ENCODE measurements at places on chromosomes 11 and 22. TPM values are rescaled to one million over a fixed set of nuclear protein-coding genes. Genes with fewer than 3 reads are reported as not detected.
A peak's percentile ranks its signal among the peaks of the same experiment; 100 is the strongest.

The OR8G5 gene
- not detected for polyA plus RNA-seq

The C22orf31 gene
- polyA plus RNA-seq: 0.65 TPM

The AASDHPPT gene
- polyA plus RNA-seq: 65.0 TPM

The MS4A14 gene
- polyA plus RNA-seq: 0.30 TPM

The GAL3ST1 gene
- 5.5 TPM for polyA plus RNA-seq

The NRGN gene
- 16.5 TPM for polyA plus RNA-seq

The DDX25 gene
- polyA plus RNA-seq: 1.5 TPM

DNA sequence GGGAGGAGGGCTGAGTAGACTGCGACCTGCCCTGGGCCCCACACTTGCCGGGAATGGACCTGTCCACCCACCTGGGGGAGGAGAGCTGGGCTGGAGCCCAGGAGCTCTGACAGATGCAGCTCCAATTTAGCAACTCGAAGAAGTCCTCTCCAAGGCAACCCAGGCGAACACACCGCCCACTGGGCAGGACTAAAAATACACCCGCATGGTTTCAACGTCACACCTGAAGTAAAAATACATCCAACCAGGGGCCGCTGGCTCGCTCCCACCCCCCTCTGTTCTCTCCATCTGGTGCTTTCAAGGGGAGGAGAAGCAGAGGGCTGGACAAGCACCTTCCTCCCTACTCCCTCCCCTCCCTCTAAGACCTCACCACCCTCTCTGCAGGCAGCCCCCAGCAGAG is 119.9 kb downstream of the FEZ1 start:
- peak; percentile 88 for DNase-seq

DNA sequence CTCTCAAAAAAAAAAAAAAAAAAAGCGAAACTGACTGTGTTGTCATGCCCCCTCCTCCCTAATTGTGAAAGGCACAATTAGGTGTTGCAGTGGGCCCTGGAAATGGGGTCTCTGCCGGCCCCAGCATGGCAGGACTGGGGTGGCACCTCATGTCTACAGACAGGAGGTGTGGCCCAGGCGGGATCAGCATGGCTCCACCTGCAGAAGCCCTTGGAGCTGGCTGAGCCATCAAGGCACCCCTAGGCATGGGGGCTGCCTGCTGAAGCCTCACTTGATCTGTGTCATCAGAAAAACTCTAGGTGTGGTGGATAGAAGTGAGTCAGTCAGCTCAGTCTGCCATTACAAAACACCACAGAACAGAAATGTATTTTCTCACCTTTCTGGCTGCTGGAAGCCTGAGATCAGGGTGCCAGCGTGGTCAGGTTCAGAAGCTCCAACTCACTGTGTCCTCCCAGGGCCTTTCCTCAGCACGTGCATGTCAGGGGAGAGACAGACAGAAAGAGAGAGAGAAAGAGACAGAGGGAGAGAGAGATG is 10.1 kb upstream of the B4GALNT4 start:
- no peak for DNase-seq

GRCh38 chr22:37514526-37515051 is 4.6 kb downstream of the CARD10 start:
- no peak for DNase-seq

DNA sequence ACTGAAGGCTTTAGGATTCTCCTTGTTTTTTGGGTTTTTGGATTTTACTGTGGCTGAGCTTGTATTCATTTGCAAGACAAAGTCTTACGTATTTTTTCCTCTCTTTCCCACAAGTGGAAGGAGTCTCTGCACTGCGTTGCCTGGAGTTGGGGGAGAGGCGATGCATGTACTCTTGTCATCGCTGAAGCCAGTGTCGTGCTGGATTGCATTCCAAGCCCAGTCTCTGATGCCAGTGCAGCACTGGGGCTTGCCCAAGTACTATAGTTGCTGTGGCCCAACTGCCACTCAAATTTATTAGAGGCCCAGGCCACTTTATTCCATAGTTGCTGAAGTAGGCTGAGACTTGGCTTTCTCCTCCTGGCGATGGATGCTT is 230.2 kb downstream of the DYNC2H1 start:
- peak; percentile 23 for DNase-seq

GRCh38 chr22:41913842-41914534 is 886 bp downstream of the SHISA8 start:
- DNase-seq: no peak

GRCh38 chr22:31230871-31231621 is 18.9 kb downstream of the LIMK2 start:
- peak; percentile 78 for DNase-seq

DNA sequence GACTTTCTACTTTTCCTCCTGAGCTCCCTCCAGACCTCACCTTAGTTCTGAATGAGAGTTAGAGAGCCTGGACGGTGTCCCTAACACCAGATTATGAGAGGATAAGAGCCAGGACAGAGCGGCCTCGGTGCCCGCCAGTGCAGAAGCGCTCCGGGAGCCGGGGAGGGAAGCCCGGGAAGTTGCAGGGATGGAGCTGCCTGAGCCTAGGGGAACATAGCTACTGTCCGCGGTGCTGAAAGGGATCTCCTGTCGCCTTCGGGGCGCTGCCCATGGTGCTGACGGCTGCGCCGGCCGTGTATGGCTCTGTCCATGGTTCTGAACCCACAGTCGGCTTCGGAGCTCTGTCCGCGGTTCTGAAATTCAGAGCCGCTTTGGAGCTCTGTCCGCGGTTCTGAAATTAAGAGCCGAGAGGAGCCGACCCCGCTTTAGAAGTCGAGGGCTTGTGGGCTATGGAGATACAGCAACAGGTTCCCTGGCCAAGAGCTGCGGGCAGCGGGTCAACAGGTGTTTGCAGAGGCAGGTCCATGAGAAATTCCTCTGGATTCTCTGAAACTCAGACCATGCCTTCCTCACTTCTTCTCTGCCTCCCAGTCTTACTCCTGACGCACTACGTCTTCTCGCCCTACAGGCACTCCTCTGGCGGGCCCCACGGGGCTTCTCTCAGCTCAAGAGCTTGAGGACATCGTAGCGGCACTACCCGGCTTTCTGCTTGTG is 814 bp downstream of the NPAS4 start:
- DNase-seq: peak; percentile 89

GRCh38 chr11:77669848-77670511 is 32.4 kb upstream of the CLNS1A start:
- DNase-seq: no peak

GRCh38 chr11:46378811-46379481 is 2.5 kb upstream of the MDK start:
- no peak for DNase-seq

DNA sequence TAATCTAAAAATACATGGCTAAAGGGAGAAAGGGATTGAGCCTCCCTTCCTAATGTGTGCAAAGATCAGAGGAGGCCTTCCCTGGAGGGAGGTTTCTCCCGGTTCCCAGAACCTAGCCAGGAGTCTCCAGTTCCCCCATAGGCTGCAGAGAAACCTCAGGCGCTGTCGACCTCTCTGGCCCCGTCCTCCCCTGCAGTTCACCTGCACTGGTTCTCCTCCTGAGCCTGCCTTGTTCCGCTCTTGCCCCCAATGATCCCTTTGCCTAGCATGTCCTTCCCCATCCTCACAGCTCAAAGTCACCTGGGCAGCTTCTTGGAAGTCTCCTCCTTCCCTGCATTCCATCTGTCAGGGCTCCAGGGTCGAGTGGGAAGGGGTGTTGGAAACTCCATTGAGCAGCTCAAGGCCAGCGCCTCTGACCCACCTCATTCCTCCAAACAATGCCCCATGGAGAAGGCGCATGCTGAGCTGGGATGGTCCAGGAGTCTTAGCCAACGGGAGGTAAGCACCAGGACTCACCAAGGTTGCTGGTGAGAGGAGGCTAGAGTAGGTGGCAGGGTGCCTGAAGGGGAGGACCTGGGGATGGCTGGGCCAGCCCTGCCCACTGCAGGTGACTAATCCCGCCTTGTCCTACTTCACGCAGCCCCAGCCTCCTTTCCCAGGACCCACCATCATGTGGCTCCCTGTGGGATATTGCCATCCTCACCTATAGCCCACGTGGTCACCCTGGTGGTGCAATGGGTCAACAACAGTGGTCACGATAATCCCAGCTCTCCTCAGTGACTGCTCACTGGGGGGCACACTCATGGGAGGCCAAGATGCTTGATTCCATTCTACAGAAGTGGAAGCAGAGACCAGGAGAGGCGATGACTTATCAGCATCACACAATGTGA is 15.4 kb downstream of the RSPH14 start:
- DNase-seq: no peak

DNA sequence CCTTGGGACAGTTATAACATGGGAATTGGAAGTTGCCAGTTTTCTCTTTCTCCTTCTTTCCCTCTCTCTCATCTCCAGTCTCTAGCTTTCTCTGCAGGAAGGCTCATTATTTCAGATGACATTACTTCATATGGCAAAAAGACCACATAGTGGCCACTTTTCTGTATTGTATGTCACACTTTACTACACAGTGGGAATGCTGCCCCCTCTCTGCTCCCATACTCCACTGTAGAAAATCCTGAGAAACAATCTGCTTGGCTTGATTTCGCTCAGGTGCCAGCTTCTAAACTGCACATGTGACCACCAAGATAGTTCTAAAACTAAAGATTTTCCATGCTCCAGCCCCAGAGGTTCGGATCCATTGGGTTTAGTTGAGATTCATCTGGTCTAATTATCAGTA is 860.7 kb upstream of the CCDC90B start:
- no peak for DNase-seq

GRCh38 chr22:48845356-48845936 is 982.2 kb downstream of the BRD1 start:
- no peak for DNase-seq

DNA sequence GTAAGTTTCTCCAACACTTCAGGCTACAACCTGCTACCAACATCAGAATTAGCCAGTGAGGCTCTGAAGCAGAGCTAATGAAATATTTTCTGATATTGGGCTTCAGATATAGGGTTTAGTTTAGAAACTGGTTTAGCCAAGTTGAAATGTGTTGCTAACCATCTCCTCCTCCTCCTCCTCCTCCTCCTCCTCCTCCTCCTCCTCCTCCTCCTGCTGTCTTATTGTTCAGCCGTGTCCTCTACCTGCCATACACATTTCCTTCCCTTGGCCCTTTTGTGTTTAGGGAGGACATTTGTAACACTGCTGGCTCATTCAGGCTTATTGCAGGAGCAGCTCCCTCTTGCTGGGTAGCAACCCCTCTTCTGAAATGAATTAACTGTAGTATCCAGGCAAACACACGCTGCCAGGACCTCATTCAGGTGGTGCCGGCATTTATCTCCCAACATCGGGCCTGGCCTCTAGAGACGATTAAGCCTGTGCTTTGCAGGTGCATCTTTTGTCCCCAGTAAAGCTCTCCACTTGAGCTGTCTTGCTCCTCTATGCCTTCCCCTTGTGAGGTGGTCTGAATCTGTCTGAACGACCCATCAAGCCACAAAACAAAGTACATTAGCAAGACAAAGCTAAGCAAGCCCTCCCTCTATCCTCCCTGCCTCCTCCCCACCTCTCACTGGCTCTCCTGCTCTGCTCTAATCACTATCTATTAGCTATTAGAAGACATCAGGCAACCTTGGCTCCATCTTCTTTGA is 82.9 kb downstream of the KCNJ1 start:
- no peak for DNase-seq

- no peak for DNase-seq
Observed at GRCh38 chr22:31332010-31332409, 14.1 kb downstream of the PATZ1 start.

- DNase-seq: no peak
Observed at GRCh38 chr11:125174686-125175085, 10.1 kb downstream of the PKNOX2 start.

DNA sequence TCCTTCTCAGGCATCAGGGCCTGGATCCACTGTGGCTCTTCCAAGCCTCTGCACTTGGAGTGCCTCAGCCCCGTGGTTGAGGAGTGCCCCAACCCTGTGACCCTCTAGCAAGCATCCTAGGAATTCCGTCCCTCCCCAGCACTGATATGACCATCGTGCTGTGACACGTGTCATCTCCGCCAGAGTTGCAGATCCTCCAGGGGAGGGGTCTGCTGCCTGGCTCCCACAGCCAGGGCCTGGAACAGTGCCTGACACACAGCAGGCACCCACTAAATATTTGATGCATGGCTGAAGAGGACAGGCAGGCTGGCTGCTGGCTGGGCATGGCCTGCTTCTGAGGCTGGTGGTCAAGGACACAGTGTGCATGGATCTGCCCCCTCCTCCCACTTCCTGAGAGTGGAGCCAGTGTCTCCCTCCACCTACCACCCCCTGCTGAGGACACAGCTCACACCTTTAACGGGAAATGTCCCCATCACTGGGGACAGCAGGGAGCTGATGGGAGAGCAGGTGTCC is 1.7 kb upstream of the CD81 start:
- DNase-seq: no peak

DNA sequence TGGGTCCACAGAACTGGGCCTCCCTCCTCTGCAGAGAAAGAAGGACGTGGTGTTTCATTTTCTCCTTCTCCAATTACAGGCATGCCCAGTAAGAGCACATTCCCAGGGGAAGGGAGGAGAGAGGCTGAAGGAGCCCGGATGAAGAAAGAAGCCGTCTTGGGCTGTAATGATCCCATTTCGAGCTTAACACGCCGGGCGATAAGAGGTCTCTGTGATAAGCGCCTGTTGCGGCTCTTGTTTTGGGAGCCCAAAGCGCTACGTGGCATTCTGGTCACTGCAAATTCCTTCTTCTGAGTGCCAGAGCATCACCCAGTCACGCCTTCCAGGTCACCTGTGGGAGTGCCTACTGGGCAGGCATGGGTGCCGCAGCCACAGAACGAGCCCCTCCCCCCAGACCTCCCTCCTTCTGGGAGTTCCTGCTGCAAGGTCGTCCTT is 57.5 kb downstream of the ANO1 start:
- no peak for DNase-seq

- no peak for DNase-seq
Observed at GRCh38 chr22:32005453-32005852, 37.6 kb upstream of the SLC5A1 start.

DNA sequence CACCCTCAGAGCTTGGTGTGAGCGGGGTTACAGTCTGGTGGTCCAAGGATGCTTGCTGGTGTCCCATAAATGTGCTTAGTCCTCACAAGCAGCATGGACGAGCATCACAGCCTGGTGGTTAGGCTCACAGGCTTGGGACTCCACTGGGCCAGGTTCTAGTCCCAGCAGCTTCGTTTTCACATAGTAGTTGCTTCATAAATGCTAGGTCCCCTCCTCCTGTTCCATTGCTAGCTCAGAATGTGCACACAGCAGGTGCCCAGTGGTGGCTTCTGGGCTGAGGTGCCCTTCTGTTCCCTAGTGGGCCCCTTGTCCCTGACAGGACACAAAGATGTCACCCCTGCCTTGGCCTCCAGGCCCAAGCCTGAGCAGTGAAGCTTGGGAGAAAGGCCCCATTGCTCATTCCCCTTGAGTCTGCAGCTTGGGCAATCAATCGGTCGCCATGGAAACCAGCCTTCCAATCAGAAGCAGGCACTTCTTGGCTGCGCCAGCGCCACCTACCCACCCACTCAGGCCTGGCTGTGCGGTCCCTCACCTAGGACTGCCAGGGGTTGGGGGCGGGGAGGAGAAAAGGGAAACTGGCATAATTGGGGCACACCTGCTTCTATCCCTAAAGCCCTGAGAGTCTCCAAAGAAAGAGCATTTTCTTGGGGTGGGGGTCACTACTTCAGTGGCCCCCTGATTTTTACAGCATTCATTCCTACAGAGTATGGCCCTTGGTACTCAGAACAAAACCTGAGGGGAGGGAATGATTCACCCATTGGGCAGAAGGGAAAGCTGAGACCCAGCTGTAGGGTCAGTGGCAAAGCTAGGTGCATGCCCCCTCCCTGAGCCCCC is 48.1 kb downstream of the CYTH4 start:
- DNase-seq: peak; percentile 43

All from left lung (tissue), 14 donors.